ENCODE measurements at places on chromosomes 2 and 18.

GRCh38 chr2:71779774-71780105, 326.4 kb downstream of the DYSF start:
- DNase-seq = no peak

- DNase-seq = no peak
Measured at GRCh38 chr2:207148020-207148419, 17.7 kb downstream of the KLF7 start.

GRCh38 chr2:234949762-234950434, 1.9 kb upstream of the SH3BP4 start:
- no peak for DNase-seq

DNA sequence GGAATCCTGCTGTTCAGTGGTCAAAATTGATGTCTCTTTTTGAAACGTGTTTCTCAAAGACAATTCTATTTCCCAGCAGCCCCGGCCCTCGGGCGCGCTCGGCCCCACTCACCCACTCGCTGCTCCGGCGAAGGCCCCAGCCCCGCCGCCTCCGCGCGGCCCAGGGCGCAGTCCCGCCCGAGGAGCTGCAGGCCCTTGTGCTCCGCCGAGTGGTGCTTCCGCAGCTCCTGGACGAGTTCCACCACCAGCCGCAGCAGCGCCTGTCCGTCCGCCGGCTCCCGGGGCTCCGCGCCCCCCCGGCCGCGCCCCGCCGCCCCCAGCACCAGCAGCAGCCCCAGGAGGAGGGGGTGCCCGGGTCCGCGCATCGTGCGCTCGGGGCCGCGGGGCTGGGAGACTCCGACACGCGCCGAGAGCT, 413 bp downstream of the ALKAL2 start:
- peak; percentile 42 for DNase-seq

DNA sequence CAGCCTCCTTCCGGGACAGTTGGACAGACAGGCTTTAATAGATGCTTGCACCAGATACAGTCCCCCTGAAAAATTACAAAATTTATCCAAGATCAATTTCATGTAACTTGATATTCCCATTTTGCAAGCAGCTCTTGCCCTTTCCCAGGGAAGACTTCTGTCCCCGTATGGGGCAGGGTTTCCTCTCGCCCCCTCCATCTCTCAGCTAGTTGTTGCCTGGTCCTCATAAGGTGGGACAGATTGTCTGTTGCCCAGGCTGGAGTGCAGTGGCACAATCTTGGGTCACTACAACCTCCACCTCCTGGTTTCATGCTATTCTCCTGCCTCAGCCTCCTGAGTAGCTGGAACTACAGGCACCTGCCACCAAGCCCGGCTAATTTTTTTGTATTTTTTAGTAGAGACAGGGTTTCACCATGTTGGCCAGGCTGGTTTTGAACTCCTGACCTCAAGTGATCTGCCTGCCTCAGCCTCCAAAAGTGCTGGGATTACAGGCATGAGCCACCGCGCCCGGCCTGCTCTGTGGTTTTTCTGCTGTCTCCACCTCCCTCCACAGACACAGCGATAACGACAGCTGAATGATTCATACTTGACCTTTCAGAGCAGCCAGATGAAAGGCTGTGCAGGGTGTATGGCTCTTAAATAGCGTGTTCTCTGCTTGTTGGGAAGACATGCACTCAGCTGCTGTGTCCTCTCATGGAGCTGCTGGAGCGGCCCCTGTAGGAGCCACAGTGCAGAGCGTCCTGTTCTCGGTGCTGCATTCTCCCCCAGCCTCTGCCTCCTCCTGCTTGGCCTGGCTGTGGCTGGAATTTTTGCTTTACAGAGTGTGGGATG, 61.4 kb downstream of the TTC39C start:
- DNase-seq = no peak

GRCh38 chr2:229971298-229971790, 49.0 kb downstream of the FBXO36 start:
- DNase-seq = no peak

DNA sequence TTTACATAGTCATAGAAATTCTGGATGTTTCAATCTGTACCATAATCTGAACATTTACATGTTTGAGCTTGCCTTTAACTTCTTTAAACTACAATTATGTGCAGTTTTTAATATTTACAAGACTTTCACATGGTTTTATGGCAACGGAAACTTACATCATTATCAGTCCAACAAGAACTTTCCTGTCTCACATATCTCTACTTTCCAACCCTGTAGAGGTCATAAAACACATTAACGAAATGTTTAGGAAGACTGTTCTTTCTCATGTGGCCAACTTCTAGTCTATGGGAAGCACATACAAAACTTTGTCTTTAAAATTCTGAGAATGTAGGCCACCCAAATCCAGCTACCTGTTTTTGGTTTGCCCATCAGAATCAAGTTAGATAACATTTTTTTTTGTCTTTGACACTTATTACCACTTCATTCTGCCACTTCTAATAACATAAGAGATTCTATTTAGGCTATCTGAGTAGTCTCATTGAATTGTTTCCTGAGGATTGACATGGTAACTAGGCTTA, 693.2 kb downstream of the KCNJ3 start:
- DNase-seq = no peak

- no peak for DNase-seq
Measured at GRCh38 chr2:467101-467500, 179.2 kb upstream of the ALKAL2 start.

DNA sequence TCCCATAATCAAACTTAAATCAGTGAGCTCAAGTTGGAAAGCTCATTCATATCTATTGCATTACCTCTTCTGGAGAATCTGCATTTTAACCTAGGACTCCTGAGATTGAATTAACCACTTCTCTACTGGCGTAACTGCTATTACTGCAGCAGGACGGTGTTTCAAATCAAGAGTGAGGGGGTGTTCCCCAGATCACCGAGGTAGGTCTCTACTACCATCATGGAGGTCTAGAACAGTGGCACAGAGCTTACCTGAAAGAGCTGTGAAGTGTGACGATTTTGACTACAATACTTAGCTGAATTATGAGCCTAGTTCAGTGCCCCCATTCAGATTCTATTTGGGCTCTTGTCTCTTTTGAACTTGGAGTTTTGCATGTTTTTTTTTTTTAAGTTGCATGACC, 119.5 kb downstream of the POLE4 start:
- DNase-seq = no peak

DNA sequence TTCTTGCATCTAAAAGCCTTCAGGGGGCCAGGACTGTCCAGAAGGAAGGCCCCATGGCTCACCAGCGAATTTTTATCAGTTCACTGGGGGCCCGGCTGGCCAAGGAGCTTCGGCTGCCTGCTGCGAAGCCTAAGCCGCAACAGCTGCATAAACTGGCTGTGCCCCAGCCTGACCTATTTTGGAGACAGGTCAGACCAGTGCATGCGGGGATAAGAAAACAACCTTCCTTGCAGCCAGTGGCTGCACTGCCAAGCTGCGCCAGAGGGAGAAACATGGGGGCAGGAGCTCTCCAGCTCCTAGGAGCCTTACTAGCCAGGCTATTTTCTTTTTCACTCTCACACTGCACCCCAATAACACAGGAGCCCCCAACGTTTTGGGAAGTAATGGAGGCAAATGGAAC, 15.2 kb downstream of the PAX3 start:
- DNase-seq = no peak

DNA sequence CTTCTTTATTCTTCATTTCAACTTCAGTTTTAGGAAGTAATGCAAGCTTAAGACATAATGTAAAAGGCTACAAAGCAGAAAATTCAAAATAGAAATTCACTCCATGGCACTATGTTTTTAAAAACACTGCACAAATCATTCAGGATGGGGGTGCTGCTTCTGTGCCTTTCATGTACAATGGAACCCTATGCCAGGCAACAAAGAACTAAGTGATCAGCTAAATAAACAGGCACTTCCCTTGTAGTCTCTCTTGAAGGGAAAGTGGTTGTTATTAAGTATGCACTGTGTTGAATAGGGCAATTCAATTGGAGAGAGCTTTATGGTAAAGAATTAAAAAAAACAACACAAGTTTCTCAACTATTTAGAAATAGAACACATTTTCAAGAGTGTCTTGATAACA, 10.9 kb upstream of the ERBB4 start:
- no peak for DNase-seq

- no peak for DNase-seq
Measured at GRCh38 chr2:28926847-28927246, 32.4 kb downstream of the WDR43 start.

DNA sequence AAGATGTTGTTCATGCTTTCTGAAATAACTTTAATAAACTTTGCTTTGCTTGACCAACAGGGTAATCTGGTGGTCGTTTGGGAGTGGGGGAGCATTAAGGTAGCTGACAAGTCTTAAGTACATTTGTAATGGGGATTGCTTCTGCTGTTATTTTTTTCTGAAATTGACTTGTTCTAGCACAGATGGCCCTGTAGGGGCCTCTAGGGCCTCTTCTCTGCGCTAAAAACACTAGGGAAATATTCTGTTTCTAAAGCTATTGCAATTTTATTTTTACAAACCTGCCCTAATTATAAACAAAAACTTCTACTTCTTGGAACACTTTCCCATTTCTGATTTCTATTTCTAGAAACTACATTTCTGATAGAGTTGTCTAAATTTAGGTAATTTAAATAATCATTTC, 191.3 kb upstream of the KCNJ3 start:
- DNase-seq = no peak

DNA sequence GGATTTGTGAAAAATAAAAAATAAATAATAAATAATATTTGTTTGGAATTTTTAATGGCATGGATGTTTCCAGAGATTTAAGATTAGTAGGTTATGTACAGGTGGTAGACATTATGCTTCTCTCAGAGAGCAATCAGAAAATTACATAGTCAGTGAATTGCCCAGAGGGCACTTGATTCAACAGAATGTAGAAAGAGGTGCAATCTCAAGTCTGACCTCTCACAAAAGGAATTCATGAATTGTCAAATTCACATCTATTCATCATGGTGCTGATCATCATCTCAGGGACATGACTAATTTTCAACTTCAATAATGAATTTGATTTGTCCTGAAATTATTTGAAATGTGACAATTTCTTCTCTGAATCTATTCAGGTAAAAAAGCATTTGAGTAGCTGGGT, 172.5 kb downstream of the PDE11A start:
- DNase-seq = no peak

- DNase-seq = no peak
Measured at GRCh38 chr2:85257970-85258605, 69.7 kb downstream of the TGOLN2 start.

- DNase-seq = peak; percentile 19
Measured at GRCh38 chr2:104378853-104379374, 475.0 kb upstream of the POU3F3 start.

- DNase-seq = no peak
Measured at GRCh38 chr2:63012541-63012940, 38.1 kb upstream of the OTX1 start.

- peak; percentile 53 for DNase-seq
Measured at GRCh38 chr2:64819774-64820688, 166.3 kb upstream of the SERTAD2 start.

GRCh38 chr2:27320958-27321543, 1.8 kb downstream of the MPV17 start:
- DNase-seq = no peak

Data from B cell (primary cell).